Right lobe of liver (tissue), 6 donors: ENCODE measurements at places on chromosomes 16 and 17. TPM values are rescaled to one million over a fixed set of nuclear protein-coding genes. Genes with fewer than 3 reads are reported as not detected.
A peak's percentile ranks its signal among the peaks of the same experiment; 100 is the strongest.

DNA sequence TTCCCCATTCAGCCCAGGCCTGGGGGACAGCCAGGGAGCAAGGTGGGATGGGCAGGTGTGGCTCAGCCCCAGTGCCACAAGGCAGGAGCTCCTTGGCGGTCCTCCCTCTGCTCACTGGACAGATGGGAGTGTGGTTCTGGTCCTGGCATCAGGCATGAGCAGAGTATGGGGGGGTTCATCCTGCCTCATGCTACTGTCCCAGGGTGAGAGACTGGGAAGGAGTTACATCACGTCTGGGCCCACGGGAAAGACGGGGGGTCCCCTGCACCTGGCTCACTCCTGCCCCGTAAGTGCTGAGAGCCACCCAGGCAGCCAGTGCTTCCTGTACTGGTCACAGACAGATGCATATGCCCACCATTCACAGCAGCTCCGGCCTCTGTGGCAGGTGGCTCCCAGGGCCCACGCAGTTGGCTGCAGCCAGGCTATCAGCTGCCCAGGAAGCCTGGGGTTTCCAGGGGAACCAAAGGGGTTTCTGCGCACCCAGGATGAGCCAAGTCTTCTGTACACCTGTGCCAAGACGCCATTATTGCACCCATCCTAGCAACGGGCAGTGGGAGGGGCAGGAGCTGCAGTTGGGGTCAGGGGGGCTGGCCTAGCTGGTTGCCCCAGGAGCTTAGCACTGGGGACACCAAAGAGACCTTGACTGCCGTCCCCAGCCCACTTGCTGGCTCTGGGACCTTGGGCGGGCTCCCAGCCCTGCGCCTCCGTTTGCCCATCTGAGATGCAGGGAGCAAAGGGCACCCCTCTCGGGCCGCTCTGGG, 1.9 kb downstream of the BAIAP3 start:
- no peak for DNase-seq

RGS9 gene
- 2.0 TPM for total RNA-seq

GRCh38 chr17:35548208-35548810, 10.8 kb upstream of the SLFN12L start:
- no peak for DNase-seq

- no peak for DNase-seq
These were observed 105.7 kb upstream of the RCVRN start for GRCh38 chr17:10010752-10011151.

GRAPL gene
- total RNA-seq: 4.5 TPM

GRCh38 chr17:39352511-39352910, 48.9 kb downstream of the FBXL20 start:
- DNase-seq: no peak

- DNase-seq: no peak
These were observed 8.6 kb downstream of the RFWD3 start for GRCh38 chr16:74657870-74658642.

DNA sequence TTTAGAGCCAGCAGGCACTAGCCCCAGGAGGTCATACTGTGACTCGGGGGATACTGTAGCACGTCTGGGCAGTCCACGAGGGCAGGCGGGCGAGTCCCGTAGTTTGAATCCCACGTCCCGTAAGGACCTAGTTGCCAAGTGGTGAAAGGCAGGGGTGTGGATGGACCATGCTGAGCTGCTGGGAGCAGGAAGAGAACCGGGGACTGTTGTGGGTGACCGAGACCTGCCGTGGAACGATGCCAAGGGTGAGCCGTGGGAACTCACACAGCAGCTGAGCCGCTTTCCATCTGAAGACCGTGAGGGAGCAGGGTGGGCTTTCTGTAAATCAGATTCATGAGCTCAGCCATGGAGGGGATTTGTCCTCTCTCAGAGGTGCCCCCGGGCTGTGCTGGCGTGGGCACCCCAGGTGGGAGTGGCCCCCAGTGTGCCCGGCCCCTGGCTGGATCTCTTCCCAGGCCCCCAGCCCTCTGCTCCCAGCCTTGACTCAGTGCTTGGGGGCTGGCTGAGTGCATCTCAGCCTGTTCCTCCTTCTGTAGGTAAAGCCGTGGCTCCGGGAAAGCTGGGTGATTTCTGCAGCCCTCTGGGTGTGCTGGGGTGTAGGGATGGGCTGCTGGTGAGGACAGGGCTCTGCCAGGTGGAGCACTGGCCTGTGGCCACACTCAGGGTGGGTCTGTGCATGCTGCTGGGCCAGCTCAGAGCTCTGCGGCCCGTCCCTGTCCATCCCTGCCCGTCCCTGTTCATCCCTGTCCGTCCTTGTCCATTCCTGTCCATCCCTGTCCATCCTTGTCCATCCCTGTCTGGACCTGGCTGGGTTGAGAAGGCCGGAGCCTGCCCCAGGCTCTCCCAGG, 13.6 kb downstream of the ASPSCR1 start:
- peak; percentile 52 for DNase-seq

DNA sequence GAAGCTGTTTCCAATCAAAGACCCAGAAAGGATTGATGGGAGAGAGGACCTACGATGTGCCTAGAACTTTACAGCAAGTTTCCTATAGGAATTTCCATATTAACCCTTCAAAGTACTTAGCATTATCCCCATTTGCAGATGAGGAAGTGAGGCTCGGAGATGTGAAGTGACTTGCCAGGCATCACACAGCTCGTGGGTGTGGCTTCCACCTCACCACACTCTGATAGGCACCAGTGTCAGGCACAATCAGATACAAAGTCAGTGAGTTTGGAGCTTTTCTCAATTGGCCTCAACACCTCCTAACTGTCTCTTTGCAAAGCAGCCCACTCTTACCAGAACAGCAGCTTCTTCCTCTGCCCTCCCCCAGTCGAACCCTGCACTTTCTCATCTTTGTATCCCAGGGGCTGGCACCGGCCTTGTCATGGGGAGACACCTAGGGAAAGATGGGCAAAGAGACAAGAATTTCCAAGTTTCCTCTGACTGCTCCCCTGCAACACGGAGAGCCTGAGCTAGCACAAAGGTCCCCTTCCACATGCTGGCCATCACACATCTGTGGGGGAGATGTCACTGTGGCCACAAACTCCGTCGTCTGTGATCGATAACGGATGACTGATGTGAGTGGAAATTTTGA, 37.4 kb upstream of the CCL1 start:
- no peak for DNase-seq

MCRIP1 gene
- total RNA-seq: 25.6 TPM

- no peak for DNase-seq
These were observed 4.5 kb upstream of the TSPOAP1 start for GRCh38 chr17:58332778-58333735.

GRCh38 chr17:4540687-4541327, 14.4 kb downstream of the MYBBP1A start:
- DNase-seq: no peak

DNA sequence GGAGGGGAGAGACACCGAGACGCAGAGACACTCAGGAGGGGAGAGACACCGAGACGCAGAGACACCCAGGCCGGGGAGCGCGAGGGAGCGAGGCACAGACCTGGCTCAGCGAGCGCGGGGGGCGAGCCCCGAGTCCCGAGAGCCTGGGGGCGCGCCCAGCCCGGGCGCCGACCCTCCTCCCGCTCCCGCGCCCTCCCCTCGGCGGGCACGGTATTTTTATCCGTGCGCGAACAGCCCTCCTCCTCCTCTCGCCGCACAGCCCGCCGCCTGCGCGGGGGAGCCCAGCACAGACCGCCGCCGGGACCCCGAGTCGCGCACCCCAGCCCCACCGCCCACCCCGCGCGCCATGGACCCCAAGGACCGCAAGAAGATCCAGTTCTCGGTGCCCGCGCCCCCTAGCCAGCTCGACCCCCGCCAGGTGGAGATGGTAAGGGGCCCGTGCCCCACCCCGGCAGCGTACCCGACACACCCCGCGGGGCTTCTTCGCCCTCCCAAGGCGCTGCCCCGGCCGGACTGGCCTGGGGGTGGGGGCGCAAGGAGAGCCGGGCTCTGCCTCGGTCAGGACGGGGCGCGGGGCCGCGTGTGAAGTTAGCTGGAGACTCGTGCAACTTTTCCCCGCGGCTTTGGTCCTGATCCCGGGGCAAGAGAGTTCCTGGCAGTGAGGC, 427 bp downstream of the PPP1R1B start:
- no peak for DNase-seq

DNA sequence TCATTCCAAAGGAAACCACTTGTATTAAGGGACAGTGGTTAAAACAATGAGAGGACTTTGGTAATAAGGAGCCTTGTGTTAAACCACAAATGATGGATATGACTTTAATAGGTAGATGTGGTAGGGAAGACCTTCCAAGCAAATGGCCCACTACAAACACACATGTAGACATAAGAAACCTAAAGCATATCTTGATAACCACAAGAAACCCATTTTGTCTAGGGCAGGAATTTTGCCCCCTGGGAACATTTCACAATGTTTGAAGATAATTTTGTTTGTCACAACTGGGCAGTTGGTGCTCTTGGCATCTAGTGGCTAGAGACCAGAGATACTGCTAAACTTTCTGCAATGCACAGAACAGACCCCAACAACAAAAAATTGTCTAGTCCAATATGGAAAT, 25.8 kb downstream of the KCNJ2 start:
- no peak for DNase-seq

DNA sequence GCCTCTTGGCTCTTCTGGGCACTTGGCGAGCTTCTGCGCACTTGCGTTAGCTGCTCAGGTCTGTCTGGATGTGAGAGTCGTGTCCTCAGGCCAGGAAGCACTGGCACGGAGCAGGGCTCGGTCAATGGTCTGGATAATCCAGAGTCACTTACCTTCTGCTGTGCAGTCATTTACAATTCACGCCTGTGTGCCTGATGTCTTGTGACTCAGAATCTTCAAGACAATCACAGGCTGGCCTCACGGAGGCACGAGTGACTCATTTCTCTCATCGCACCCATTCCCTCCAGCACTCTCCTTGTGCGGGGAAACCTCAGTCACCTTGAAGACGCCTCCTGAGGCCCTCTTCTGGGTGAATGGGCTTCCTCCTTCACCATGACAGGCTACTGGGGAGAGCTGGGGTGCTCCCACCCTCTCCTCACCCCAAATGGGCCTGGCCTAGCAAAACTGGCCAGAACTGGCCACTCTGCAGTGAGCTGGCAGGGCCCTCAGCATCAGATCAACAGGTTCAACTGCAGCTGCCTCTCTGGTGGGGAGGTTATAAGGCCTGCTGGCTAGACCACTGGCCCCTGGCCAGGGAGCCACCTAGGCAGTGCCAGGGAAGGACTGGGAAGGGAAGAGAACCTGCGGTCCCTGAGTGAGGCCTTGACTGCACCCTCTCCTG, 1.9 kb upstream of the CAPN15 start:
- no peak for DNase-seq

DNA sequence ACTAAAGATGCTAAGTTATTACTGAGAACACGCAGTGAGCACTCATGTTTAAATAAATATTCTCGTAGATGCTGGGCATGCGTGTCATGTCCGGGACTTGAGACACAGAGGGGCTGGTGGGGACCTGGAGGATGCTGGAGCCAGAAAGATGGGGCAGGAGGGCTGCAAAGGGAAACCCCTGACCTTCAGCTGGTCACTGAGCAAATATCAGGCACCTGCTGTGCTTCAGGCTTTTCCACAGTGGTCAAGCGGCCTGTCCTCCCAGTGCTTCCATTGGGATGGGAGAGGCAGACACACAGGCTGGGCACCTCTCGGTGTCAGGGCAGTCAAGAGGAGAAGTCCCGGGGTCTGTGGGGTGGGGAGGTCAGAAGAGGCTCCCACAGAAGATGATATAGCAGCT, 211.4 kb downstream of the GSG1L start:
- no peak for DNase-seq

GRCh38 chr17:36030956-36031355, 13.2 kb upstream of the CCL23 start:
- no peak for DNase-seq

- DNase-seq: peak; percentile 66
These were observed 669.0 kb upstream of the CA10 start for GRCh38 chr17:52827526-52827925.

MEOX1 gene
- 0.11 TPM for total RNA-seq

- DNase-seq: no peak
These were observed 2.3 kb upstream of the CBX2 start for GRCh38 chr17:79775632-79776031.

GRCh38 chr16:66507731-66508239, 42.1 kb downstream of the TK2 start:
- no peak for DNase-seq

DNA sequence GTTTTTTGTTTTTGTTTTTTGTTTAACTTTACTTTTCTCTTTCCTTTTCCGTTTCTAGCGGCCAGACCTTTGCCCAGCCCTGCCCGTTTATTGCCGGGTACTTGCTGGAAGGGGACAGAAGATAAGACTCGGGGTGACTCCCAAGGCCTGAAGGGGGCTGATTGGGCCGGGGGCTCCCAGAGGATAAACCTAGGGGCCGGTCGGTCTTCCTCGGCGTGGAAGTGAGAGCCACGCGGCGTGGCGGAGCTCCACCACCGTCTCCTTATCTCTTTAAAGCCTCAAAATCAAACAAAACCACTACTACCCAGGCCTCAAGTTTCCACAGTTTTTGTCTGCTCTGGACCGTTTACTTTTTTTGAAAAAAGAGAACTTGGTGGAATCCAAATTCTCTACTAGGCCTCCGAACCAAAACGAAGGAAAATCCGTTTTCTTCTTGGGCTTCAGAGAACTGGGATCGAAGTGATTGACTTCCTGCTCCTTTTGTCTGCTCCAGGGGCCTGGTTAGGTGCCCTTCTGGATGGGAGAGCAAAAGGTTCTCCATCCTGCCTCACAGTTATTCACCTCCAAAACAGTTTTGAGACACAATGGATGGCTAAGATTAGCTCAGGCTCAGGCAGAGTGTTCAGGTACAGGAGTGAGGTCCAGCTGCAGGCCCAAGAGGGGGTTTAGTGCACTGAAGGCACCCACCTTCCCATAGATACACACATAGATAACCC, 8.5 kb upstream of the HOXB9 start:
- DNase-seq: no peak

CHD9NB gene
- 0.25 TPM for total RNA-seq

DNAI2 gene
- not detected for total RNA-seq

GRCh38 chr16:49598383-49599170, 225.0 kb downstream of the C16orf78 start:
- DNase-seq: no peak

GRCh38 chr16:12546918-12547607, 256.6 kb downstream of the CPPED1 start:
- DNase-seq: no peak

- DNase-seq: no peak
These were observed 6.3 kb downstream of the CA5A start for GRCh38 chr16:87929986-87930385.

DNA sequence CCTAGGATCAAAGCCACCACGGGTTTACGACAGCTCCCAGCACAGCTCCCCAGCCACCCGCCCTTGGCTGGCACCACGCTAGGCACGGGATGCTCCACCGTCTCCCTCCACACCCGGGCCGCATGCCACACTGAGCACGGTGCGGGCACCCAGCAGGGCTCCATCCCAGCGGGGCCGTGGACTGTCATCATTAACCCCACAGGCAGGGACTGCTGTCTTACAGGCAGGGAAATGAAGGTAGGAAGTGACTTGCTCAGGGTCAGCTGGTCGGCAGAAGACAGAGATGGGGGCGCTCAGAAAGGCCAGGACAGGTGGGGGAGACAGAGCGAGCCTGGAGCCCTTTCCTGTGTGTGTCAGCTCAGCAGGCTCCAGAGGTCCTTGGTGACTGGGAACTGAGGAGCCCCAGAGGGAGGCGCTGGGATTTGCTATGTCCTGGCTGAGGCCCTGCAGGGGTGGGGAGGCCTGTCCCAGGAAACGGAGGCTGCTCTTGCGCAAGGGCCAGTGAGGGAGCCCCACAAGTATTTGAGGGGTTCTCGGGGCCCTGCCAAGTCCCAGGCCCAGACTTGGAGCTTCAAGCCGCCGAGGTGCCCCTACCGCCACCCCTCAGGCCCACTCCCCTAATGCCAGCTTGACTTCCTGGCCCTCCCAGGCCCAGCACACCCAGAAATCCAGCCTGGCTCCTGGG, 3.2 kb downstream of the UBALD1 start:
- no peak for DNase-seq
